ENCODE measurements at places on chromosomes 13 and 19.

DNA sequence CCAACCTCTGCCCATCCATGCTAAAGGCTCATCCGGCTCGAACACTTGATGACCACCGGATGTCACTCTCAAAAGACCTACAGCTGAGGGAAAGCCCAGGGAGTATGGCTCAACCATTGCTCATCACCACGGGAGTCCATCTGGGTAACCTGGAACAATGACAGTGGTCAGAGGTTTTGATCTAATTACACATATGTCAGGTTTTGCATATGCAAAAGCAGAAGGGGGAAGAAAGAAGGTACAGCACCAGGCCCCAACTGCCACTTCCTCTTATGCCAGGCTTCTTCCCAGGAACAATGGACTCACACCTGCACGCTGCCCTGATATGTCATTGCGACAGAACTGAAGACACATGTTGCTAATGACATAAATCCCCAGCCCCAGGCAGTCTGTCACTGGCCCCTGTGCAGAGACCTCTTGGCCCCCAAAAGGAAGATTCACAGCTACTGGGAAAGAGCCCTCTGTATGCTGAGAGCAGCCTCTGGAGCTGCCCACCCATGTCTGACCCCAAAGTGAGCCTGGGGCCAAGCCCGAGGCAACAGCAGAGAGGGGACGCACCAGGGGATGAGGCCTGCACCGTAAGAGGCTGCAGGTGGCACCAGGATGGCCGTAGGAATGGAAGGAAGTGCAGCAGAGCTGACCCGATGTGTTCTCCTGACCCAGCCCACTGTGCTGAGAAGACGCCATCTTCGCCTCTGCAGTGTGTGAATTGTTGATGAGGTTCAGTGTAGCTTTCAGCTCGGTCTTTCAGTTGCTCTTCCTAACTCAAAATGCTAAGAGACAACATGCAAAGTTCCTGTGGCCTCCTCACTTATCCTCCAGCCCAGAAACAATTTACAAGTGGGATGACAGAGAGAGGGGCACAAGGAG lies 26.3 kb downstream of the EPS15L1 start:
- no peak for DNase-seq

DNA sequence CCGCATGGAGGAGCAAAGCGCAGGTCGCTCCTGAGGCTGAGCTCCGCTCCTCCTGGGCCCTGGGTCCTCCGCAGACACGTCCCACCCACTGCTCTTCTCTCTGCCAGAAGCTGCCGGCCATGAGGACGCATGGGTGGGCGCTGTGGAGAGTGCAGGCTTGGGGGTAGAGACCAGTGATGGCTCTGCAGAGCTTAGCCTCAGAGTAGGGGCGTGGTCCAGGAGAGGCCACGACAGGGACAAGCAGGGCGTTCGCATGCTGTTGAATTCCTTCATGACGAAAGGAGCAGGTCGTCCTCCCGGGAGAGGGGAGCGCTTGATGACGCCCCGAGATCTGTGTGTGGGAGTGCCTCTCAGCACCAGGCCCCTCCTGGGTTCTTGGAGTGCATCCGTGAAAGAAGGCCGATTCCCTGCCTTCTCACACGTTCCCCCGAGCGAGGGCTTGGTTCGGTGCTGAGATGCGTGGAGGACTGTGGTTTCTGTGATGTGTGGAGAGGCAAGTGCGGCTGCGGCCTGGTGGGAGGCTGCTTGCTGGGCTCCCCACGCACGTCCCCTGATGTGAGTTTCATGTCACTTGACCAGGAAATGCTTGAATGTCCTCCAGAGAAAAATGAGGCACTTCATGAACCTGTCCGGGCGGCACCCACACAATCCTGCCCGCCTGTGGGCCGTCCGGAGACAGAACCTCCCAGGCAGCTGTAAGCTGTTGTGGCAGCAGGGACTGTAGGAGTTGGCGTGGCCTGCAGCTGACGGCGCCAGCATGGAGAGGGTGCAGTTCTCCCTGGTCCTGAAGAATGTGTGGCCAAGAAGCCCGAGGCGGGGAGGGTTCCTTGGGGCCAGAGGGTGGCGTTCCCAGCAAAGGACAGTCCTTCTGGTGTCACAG lies 4.5 kb downstream of the SF3A2 start:
- DNase-seq = no peak

DNA sequence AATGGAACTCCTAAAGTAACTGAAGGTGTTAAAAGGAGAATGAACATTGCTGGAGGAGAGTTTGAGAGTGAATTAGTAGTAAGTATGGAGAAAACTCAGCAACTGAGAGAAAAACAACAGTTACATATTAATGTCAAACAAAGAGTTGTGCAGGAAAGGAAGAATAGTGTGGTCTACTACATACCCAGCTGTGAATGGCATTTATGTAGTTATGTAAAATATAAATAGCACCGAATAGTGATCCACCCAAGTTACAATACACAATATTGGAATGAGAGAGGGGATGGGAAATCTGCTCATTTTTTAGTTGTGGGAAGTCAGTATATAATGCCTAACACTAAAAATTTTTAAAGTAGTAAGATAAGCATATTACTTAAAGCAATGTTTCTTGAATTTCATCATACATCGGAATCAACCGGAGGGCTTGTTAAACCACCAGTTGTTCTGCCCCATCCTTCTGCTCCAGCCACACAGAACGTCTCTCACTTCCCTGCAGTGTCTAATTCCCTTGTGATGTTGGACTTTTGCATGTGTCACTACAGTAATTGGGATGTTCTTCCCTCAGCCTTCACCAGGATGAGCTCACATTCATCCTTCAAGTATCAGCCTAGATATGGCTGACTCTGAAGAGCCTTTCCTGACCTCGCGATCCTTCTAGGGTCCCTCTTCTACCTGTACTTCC lies 11.5 kb downstream of the CCDC70 start:
- no peak for DNase-seq

DNA sequence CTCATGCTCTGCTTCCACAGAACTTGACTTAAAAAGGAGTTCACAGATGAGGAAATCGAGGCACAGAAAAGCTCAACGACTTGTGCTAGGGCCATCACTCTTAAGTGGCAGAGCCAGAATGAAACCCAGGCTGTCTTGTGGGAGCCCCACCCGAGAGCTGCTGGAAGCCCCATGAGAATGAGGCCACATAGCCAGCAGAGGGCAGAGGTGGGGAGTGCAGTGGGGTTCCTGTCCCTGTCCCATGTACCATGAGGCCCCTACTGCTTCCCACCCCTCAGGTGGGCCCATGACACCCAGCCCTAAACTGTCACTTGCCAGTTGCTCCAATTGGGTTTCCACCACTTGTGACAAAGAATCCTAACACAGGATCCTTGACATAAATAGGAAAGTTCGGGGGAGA lies 175.9 kb downstream of the IRS2 start:
- DNase-seq = peak; percentile 10

DNA sequence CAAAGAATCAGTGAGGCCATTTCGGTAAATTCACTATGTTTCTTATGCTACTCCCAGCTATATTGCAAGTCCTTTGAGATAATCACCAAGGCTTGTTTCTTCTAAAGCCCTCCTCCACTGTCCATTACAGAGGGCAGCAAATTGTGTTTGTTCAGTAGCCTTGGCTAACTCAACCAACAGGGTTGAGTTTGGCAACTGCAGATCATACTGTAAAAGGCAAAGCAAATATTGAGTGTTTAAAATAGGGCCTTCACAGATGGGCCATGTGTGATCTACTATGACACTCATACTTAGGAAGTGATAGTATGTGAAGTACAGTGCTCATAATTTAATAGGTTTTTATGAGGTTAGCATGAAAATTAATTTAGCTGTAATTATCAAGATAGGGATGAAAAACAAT lies 171.3 kb downstream of the DACH1 start:
- DNase-seq = no peak

- no peak for DNase-seq
Measured at GRCh38 chr19:41133260-41133659, 19.0 kb downstream of the CYP2F1 start.

DNA sequence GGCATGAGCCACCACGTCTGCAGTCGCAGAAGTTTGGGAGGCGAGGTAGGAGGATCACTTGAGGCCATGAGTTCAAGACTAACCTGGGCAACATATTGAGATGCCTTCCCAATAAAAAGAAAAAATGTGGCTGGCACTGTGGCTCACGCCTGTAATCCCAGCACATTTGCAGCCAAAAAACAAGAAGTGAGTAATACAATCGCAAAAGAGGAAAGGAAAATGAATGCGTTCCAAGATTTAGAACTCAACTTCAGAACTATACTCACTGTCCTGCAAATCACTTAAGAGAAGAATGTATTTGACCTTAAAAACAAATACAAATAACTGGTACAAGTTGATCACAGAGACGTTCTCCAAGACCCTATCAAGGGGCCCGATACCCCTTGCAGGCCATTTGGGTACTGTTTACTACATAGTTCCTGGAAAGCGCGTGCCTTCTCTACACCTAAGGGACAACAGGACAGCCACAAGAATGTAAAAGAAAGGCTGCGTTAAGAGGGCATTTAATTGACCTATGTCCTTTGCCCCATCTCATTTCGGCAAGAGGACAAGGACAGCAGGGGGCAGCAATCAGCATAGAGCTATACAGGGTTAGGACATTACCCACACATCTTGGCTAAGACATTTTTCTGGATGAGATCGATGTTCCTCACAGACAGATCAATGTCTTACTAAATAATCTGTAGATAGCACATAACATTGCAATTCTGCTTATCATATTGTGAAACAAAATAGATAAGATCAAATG lies 41.3 kb downstream of the FLT3 start:
- DNase-seq = no peak

DNA sequence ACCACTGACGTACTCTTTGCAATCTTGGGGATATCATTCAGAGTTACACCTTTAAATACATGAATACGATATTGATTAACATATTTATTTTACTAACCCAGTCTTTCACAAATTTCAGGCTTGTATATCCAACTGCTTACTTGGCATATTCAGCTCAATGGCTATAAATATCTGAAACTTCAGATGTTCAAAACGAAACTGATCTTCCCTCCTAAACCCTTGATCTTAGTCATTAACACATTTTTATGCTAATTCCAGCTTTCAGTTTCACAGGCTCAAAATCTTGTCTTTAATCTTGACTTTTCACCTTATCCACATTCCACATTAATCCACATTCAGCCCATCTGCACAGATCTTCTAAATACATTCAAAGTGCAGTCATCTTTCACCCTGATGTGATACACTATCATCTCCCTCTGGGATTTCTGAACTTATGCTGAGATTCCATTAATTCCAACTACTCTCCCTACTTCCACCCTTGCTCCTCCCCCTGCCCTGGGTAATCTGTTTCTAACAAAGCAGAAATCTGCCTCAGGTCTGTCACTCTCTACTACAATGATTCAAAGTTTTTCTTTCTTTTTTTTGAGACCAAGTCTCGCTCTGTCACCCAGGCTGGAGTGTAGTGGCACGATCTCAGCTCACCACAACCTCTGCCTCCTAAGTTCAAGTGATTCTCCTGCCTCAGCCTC lies 387.2 kb downstream of the GPC5 start:
- DNase-seq = no peak

GRCh38 chr13:37141011-37141410 lies 35.5 kb upstream of the CSNK1A1L start:
- DNase-seq = no peak

DNA sequence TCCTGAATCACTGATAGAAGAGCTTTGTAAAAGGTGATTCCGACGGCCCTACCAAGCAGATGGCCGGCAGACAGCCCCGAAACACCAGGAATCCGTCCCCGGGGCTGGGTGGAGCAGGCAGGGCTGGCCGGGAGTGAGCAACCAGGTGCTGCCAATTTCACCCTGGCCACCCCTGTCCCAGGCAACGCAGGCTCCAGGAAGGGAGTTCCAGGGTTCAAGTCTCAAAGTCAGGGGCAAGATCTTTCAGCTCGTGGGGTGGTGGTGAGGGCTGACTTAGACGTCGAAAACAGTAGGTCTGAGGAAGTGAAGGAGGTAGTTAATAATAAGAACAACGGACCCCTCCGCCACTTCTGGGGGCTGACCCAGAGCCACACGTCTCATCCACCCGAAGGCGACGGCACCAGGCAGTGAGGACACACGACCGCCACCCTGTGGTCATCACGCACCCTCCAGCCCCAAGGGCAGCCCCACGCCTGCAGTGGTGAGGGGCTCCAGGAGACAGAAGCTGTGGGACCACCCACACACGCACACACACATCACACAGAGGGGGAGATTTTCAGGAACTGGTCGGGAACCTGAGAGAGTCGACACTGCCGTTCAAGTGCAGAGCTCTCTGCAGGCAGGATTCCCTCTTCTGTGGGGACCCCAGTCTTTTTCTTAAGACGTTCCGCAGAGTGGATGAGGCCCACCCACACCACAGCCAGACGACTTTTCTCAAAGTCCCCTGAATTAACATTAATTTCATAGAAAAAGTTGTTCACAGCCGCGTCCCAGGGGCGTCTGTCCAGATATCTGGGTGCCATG lies 67.2 kb downstream of the SPACA7 start:
- no peak for DNase-seq

DNA sequence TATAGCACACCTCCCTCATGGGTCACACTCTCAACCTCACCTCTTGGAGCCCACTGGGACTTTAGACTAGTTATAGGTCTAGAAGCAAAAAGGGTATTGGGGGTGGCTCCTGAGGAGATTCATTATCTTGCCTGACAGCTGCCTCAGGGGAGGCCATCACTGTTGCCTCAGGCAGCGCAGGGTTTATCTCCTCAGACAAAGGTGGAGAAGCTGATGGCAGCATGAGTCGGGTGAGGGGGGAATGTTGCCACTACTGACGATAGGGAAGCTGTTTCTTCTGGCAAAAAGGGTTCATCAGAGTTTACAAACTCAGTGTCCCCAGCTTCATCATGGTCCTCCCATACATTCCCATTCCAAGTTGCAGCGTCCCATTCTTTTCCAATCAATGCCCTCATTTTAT lies 562.4 kb downstream of the IRS2 start:
- no peak for DNase-seq

- no peak for DNase-seq
Measured at GRCh38 chr13:103866048-103866447, 799.8 kb upstream of the SLC10A2 start.

GRCh38 chr19:51772977-51773376 lies 12.0 kb downstream of the FPR2 start:
- DNase-seq = no peak

- DNase-seq = no peak
Measured at GRCh38 chr19:21321134-21321533, 8.1 kb downstream of the ZNF708 start.

- no peak for DNase-seq
Measured at GRCh38 chr13:25980255-25980654, 71.6 kb downstream of the SHISA2 start.

DNA sequence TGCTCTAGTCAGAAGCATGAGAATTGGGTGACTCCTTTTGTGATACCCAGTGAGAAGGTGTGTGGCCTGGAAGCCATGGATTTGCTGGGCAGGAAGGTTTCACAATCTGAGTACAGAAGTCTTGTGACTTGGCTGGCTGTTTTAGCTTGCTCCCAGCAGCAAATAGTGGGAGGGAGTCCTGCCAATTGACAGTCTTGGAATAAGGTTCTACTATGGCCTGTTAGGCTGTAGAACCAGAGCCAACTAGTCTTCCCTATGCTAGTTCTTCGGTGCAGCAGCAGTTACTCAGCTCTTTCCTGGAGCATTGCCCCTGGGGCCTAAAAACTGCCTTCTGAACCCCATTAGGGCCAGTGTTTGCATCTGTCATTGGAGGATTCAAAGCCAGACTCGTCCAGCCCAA lies 1935.4 kb upstream of the PCDH20 start:
- no peak for DNase-seq
